ENCODE measurements at places on chromosomes 12 and 14.
A peak's percentile ranks its signal among the peaks of the same experiment; 100 is the strongest.

DNA sequence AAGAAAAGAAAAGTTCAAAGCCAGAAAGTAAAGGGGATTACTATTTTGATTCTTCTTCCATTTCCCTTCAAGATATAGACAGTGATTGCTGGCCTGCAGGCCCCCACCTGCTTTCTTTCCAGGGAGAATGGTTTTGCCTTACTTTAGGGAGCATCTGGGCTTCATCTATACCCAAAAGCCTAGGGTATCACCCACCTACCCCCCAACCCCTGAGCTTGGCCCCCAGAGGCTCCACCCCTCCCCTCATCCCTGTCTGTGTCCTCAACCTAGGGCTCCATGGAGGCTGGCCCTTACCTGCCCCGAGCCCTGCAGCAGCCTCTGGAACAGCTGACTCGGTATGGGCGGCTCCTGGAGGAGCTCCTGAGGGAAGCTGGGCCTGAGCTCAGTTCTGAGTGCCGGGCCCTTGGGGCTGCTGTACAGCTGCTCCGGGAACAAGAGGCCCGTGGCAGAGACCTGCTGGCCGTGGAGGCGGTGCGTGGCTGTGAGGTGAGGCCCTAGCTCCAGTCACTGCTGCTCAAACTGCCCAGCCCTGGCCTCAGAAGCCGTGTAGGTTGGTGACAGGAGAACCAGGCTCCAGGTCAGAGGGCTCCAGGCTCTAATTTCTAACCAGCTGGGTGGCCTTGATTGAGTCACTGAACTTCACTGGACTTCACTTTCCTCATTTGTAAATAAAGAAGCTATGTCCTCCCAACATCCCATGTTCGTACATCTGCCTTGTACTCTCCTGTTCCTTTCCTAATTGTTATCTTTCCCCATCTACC, 13.6 kb downstream of the ARHGEF40 start:
- no peak for DNase-seq

- no peak for DNase-seq
These were observed 203.7 kb upstream of the SSTR1 start for GRCh38 chr14:38003746-38004609.

- no peak for DNase-seq
These were observed 260.8 kb downstream of the RASSF9 start for GRCh38 chr12:85575120-85576096.

GRCh38 chr12:29591140-29592020, 93.9 kb upstream of the OVCH1 start:
- no peak for DNase-seq

DNA sequence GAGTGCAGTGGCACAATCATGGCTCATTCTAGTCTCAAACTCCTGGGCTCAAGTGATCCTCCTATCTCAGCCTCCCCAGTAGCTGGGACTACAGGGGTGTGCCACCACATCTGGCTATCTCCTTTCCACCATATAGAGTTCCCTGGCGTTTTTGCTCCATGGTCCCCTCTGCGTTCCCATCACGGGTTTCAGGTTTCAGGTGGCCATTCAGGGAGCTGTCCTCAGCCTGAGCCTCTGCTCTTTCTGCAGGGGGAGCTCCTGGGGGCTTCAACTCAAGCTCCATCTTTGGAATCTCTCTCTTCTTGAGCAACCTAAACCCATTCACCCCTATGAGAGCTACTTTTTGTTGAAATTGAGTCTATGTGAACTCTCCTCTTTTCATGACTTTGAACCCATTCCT, 11.6 kb downstream of the SMIM41 start:
- DNase-seq: no peak

DNA sequence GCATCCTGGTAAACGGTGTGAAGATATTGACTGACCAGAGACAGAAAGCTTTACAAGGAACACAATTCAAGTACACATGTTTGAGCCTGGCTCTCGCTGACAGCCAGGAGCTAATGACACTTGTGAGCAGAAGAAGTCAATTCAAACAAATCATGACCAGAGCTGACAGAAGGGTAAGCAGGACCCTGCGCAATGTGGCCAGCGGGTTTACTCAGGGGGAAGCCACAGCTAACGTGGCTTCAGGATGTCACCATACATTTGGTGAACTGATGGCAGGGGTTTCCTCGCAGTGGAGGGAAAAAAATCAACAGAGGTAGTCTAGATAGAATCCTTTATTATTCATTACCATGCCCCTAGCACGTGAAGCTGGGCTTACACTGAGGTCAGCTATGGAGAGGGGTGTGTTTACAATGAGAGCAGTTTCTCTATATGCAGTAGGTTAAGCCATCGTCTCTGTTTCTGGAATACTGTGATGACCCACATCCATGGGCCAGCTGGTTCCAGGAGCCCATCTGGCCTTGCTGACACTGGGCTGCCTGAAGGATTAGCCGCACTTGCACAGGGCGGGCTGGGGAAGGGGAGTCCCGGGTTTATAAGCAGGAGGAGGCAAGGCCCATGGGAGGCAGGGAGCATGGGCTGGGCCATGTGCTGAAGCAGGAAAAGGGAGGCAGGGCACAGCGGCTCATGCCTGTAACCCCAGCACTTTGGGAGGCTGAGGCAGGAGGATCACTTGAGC, 198.2 kb upstream of the PRMT8 start:
- no peak for DNase-seq

DNA sequence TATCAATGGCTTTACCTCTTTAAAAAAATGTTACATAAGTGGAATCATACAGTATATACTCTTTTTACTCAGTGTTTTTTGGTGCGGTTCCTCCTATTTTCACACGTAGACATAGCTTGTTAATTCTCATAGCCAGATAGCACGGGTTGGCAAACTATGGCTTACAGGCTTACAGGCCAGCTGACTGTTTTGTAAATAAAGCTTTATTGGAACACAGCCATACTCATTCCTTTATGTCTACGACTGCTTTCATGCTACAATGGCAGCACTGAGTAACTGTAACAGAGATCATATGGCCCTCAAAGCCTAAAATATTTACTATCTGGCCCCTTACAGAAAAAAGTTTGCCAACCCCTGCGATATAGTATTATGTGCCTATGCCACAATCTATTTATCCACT, 5.8 kb upstream of the DAAM1 start:
- no peak for DNase-seq

GRCh38 chr14:77844802-77845201, 44.9 kb downstream of the ADCK1 start:
- no peak for DNase-seq

DNA sequence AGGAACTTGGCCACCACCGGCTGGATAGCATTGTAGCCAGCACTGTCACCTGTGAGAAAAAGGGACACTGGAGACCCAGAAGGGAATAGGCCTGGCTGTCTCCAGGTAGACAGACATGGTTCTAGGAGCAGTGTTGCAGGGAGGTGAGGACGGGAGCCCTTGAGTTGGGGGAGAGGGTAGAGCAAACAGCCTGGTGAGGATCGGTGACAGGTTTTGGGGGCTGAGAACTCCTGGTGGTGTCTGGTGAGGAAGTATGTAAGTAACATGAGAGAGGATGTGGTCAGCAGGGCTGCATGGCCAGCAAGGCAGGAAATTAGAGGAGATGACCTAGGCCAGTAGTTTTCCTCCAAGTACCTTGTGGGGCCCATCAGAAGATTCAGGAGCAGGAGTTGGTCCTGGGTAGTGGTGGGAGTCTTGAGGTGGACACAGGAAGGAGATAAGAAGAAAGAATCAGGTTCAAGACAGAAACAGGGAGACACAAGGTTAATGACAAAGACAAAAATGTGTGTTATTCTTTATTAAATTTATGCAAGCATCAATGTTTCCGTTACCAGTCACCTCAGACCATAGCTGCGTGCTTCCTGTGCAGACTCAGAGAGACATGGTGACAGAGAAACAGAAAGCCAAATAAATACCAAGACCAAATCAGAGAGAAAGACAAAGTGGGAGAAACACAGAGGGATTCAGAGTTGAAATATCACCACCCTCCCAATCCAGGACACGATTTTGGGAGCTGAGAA, at the start of gene ARHGAP9:
ARHGAP9 (minus strand) TSS at position 491 of the 740 bp plus-strand sequence; CDS start at position 31, 460 bp downstream.
- DNase-seq: peak; percentile 61

- no peak for DNase-seq
These were observed 1.3 kb upstream of the SLC41A2 start for GRCh38 chr12:104959335-104959841.

GRCh38 chr12:90924406-90924805, 30.6 kb downstream of the CCER1 start:
- no peak for DNase-seq

DNA sequence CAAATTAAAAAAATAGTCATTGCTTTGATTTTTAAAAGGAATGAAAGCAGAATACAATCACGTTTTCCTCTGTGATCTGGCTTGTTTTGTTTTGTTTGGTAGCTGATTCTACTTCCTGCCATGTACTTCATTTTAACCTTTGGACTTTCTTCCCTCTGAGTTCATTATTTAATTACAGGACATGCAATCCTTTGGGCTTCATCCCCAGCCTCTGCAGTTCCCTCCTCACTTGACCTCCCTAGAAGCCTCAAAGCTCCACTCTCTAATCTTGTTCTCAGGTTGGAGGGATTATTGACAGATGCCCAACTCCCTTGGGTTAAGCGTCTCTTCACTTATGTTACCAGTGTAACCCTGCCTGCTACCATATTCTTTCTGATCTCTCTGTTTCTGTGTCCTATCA, 967.9 kb upstream of the SEL1L start:
- DNase-seq: no peak

- DNase-seq: no peak
These were observed 18.8 kb upstream of the FAIM2 start for GRCh38 chr12:49922349-49923034.

- DNase-seq: no peak
These were observed 115.9 kb downstream of the UNC79 start for GRCh38 chr14:93546642-93547041.

Data from T follicular helper cell (primary cell).